ENCODE measurements at places on chromosomes 13 and 19.
A peak's percentile ranks its signal among the peaks of the same experiment; 100 is the strongest.

GRCh38 chr19:16064209-16064889 lies 11.9 kb upstream of the TPM4 start:
- H3K27me3 ChIP-seq = no peaks in the 10 kb centered on the region
- peak overlapping the region; percentile 39 for H3K27ac ChIP-seq
- H3K36me3 ChIP-seq = no peaks in the 10 kb centered on the region
- peaks cover 19% of the 10 kb centered on the region for H3K4me1 ChIP-seq
- DNase-seq = no peak

DNA sequence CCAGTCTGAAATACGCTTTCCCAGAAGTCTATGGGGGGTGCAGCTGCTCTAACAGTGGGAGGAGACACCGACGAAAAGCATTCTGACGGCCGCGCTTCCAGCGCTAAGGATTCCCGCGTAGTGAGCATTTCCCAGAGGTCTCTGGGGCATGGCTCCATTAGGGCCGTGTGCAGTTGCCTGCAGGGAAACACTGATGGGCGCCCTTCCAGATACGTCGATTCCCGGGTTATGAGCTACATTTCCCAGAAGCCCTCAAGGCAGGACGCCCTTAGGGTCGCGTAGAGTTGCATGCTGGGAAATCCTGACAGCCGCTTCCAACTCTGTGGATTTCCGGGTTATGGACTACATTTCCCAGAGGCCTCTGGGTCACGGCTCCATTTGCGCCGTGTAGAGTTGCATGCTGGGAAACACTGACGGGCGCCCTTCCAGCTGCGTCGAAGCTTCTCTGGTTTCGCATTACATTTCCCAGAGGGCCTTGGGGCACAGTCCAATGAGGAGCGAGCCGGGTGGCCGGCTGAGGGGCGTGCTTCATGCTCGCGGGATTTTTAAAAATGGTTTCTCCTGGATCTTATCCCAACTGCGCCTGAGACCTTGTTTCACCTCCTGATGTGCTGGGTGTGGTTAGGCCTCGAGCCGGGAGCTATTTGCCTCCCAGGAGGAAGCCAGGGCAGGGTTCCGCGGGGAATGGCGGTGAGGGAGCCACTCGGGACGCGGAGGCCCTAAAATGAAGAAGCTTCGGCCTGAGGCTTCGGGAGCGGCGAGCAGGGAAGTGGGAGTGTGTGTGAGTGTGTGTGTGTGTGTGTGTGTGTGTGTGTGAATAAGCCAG lies 17.2 kb upstream of the ZNF331 start:
- peaks cover 8% of the 10 kb centered on the region for H3K4me1 ChIP-seq
- no peaks in the 10 kb centered on the region for H3K27me3 ChIP-seq
- peak overlapping the region; percentile 59 for H3K27ac ChIP-seq
- peak overlapping the region; percentile 97 for H3K4me3 ChIP-seq

- H3K4me1 ChIP-seq = no peaks in the 10 kb centered on the region
- H3K27ac ChIP-seq = peak overlapping the region; percentile 47
- no peaks in the 10 kb centered on the region for H3K36me3 ChIP-seq
- no peak for DNase-seq
Measured at GRCh38 chr13:59770451-59770850, 393.3 kb downstream of the DIAPH3 start.

GRCh38 chr13:34419025-34419424 lies 523.0 kb upstream of the NBEA start:
- no peaks in the 10 kb centered on the region for H3K4me1 ChIP-seq
- no peak for DNase-seq
- no peak overlapping the region for H3K27ac ChIP-seq
- H3K27me3 ChIP-seq = no peaks in the 10 kb centered on the region
- no peak overlapping the region for H3K4me3 ChIP-seq

- H3K4me3 ChIP-seq = no peak overlapping the region
- H3K36me3 ChIP-seq = no peaks in the 10 kb centered on the region
- DNase-seq = no peak
- no peak overlapping the region for H3K27ac ChIP-seq
- H3K4me1 ChIP-seq = peaks cover 9% of the 10 kb centered on the region
- H3K27me3 ChIP-seq = peaks cover 6% of the 10 kb centered on the region
Measured at GRCh38 chr19:29275266-29275665, 62.3 kb upstream of the UQCRFS1 start.

DNA sequence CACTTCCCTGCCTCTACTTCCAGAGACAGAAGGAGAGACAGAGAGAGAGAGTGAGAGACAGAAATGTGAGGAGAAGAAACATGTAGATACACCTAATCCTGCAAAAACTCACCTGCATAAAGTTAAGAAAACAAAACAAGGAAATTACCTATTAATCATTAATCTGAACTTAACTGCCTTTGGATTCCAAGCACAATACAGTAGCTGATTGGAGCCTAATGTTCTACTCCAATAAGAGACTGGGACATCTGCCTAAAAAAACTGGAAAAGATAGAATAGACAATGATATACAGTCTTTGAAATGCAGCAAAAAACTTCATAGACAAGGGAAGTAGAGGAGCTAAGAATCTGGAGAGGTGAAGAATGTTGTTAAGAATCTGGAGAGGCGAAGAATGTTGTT lies 910.2 kb upstream of the SLC10A2 start:
- no peaks in the 10 kb centered on the region for H3K4me1 ChIP-seq
- no peak for DNase-seq
- H3K27ac ChIP-seq = no peak overlapping the region
- no peaks in the 10 kb centered on the region for H3K27me3 ChIP-seq
- no peak overlapping the region for H3K4me3 ChIP-seq

DNA sequence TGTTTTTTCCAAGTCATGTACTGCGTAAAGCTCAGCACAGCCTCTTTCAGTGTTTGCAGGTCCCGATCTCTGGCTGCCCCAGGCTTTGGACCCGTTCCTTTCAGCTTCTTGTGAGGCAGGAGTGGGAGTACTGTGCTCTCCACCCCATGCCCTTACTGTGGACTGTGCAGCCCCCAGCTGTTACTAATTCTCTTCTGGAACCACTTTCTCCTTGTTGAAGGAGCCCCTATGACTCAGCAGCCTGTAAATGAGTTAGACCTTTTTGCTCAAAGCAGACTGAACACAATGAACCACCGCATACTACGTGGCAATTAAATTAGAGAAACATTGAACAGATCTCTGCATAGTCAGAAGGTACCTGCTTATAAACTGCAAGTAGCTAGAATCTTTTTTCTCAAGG lies 39.0 kb downstream of the SERTM1 start:
- no peak overlapping the region for H3K27ac ChIP-seq
- peaks cover 52% of the 10 kb centered on the region for H3K27me3 ChIP-seq

GRCh38 chr19:47098608-47099007 lies 15.0 kb downstream of the ZC3H4 start:
- H3K27me3 ChIP-seq = no peaks in the 10 kb centered on the region
- H3K36me3 ChIP-seq = peaks cover 2% of the 10 kb centered on the region
- DNase-seq = no peak

DNA sequence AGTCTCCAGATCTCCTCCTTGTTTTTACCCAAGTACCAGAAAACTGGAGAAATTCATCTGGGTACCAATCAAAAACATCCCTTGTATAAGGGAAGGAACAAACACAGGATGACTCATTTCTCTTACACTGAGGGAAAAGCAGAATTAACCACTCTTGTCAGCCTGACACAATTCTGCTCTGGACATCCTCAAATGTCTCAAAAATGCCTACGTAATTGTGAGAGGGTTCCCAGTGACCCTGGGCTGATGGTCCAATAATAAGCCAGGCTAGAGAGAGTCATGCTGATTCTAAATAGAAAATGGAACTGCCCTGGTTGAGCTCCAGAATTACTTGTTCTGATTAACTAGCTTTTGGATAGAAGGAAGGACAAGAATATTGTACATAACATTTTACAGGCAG lies 14.5 kb downstream of the ZNF708 start:
- DNase-seq = no peak
- H3K4me1 ChIP-seq = peaks cover 26% of the 10 kb centered on the region
- no peak overlapping the region for H3K4me3 ChIP-seq
- no peaks in the 10 kb centered on the region for H3K27me3 ChIP-seq
- H3K36me3 ChIP-seq = no peaks in the 10 kb centered on the region

DNA sequence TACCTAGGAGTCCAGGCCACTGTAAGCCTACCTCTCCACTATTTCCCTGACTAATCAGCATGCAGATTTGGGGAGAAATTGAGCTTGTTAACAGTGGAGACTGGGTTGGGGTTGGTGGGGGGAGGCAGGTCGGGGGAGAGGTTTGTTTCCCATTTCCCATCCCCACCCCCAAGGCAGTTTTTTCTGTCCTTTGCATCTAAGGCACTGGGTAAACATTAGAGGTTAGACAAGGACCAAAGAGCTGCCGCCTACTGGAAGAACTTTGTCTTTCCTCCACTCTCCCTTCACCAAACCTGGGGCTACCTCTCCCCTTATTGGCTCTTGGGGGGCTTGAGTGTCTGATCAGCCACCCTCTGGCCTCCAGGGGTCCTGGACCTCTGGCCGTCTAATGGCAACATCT lies 953 bp downstream of the KCNN4 start:
- no peaks in the 10 kb centered on the region for H3K27me3 ChIP-seq
- DNase-seq = no peak
- peak overlapping the region; percentile 95 for H3K27ac ChIP-seq

DNA sequence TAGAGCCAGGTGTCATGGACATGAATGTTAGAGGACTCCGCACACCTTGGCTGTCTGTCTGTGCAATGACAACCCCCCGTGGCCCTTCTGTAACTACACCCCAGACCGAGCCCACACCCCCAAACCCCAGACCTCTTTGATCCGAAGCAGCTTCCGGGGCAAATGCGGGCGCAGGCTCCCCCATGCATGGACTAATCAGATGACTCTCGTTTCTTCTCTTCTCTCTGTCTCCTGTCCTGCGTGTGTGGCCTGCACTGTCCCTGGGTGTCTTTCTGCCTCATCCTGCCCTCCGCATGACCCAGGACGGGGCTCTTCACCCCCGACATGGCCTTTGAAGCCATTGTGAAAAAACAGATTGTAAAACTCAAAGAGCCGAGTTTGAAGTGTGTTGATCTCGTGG lies 38.9 kb downstream of the TMED1 start:
- H3K36me3 ChIP-seq = no peaks in the 10 kb centered on the region
- H3K27me3 ChIP-seq = no peaks in the 10 kb centered on the region
- H3K4me3 ChIP-seq = peak overlapping the region; percentile 90
- DNase-seq = peak; percentile 53
- H3K27ac ChIP-seq = peak overlapping the region; percentile 99

DNA sequence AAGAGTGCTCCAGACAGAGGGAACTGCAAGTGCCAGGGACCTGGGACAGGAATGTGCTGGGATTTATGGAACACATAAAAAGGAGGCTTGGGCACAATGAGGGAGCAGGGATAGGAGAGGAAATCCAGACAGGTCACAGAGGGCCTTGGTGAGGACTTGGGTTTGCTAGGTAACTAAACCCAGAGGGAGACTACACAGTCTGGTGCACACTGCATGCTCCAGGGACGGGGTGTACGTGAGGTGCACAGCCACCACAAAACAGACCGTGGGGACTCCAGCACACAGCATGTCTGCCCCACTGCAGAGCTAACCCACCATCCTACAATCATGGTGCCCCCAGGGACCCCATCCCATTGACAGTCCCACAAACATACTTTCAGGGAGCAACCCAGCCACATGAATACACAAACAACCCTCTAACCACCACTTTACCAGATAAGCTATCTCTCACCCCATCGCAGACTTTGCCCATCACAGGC lies 5.5 kb upstream of the ZFP36 start:
- no peak for DNase-seq
- no peaks in the 10 kb centered on the region for H3K27me3 ChIP-seq
- peaks cover under 1% of the 10 kb centered on the region for H3K36me3 ChIP-seq
- H3K4me3 ChIP-seq = peak overlapping the region; percentile 89
- peak overlapping the region; percentile 99 for H3K27ac ChIP-seq
- peaks cover 40% of the 10 kb centered on the region for H3K4me1 ChIP-seq

GRCh38 chr13:40779049-40779448 lies 8.1 kb upstream of the MRPS31 start:
- DNase-seq = no peak
- H3K4me1 ChIP-seq = peaks cover 31% of the 10 kb centered on the region
- no peak overlapping the region for H3K4me3 ChIP-seq
- H3K27ac ChIP-seq = peak overlapping the region; percentile 43
- no peaks in the 10 kb centered on the region for H3K36me3 ChIP-seq
- H3K27me3 ChIP-seq = no peaks in the 10 kb centered on the region

Measured in T-helper 17 cell (primary cell).